ENCODE measurements at places on chromosomes 5 and 9.

- no peak for DNase-seq
Observed at GRCh38 chr9:79292731-79293280, 279.0 kb upstream of the TLE4 start.

DNA sequence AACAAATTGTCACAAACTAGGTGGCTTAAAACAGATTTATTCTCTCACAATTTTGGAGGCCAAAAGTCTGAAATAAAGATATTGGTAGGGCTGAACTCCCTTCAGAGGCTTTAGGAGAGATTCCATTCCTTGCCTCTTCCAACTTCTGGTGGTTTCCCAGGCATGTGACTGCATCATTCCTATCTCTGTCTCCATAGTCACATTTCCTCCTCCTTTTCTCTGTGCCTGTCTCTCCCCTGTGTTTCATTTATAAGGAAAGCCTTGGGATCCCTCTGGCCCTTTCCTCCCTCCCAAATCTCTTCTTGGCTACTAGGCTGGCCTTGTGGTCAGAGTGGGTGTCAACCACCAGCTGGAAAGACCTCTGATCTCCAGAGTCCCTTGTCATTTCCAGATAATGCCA, 78.2 kb downstream of the SNX18 start:
- peak; percentile 62 for DNase-seq

GRCh38 chr9:73234008-73234360, 82.3 kb downstream of the ANXA1 start:
- DNase-seq, result no peak

GRCh38 chr9:88007291-88007650, 32.9 kb upstream of the CDK20 start:
- DNase-seq, result no peak

DNA sequence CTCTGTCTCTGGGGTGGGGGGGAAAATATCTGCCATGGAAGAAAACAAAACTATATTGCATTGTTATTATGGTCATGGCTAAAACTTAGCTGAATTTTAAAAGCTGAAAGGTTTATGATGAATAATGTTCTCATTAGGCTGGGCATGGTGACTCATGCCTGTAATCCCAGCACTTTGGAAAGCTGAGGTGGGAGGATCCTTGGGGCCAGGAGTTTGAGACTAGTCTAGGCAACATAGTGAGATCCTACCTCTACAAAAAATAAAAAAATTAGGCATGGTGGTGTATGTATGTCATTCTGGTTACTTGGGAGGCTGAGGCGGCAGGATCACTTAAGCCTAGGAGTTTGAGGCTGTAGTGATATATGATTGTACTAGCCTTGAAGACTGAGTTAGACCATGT, 44.5 kb downstream of the IPO11 start:
- peak; percentile 36 for DNase-seq

Data from fibroblast of skin of scalp (primary cell).